Stimulated activated CD4-positive, alpha-beta T cell treated with anti-CD3 and anti-CD28 coated beads, Interleukin-15, amount 100 ng/mL, for 48 hours (primary cell): ENCODE measurements at places on chromosomes 7 and 10.
A peak's percentile ranks its signal among the peaks of the same experiment; 100 is the strongest.

DNA sequence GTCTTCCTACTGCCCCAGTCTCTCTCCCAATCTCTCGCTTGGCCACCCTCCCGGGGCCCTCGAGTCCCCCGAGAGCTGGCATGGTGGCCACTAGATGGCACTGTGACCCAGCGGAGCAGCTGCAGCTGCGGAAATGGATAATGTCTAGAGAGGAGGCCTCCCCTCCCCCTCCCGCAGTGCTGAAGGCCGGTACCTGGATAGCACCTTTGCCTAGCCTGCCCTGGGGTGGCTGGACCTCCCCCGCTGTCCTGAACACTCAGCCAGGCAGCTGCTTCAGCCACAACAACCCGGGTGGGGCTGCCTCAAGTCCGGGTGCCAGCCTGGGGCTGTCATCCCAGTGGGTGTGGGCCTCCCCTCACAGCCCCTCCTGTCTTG is 65.2 kb downstream of the GOLGA7B start:
- DNase-seq = peak; percentile 74

- DNase-seq = no peak
These were observed 267.2 kb downstream of the DIP2C start for GRCh38 chr10:422241-422640.

DNA sequence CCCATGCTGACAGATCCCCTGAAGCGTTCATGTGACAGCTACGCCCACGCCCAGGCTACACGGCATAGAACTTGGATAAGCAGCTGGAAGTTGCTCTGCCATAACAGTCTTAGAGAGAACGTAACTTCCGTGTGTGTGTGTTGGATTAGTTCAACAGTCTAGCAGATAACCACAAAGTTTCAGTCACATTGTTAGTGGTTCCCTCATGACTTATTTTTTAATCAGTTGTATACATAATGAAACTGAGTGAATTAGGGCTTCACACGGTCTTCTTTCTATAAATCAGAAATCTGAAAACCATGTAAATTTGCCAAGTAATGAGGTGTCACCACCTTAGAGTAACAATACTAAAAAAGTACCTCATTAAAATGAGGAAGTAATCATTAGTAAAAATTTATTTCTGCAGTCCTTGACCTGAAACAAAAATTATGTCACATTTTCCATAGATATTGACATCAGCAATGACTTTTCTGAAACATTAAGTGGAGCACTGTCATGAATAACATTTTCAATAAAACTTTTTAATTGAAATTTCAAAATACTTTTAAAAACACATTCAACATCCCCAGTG is 21.7 kb upstream of the MACC1 start:
- no peak for DNase-seq

GRCh38 chr7:73668103-73668885 is 663 bp downstream of the VPS37D start:
- DNase-seq = no peak

DNA sequence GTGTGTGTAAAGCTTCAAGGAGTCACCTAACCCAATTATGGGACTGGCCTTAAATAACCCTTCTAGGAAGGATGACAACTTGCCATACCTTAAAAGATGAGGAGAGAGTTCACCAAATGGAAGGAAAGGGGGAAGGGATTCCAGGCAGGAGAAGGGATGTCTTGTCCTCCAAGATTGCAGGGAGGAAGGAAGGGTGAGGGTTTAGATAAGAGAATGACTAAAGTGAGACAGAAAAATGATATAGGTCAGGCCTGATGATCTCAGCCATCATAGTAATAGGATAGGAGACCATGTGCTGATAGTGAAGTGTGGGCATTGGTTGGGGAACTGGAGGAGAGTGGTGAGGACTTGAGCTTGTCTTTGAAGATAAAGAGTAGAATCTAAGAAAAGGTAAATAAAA is 7.7 kb upstream of the TMEM26 start:
- DNase-seq = no peak

GRCh38 chr10:88064608-88065382 is 201.4 kb downstream of the PTEN start:
- peak; percentile 6 for DNase-seq
